ENCODE measurements at places on chromosomes 4 and X.

GRCh38 chr4:15740764-15741404 is 37.2 kb upstream of the CD38 start:
- H3K27ac ChIP-seq: no peak overlapping the region
- no peaks in the 10 kb centered on the region for H3K36me3 ChIP-seq
- no peaks in the 10 kb centered on the region for H3K27me3 ChIP-seq
- no peaks in the 10 kb centered on the region for H3K4me1 ChIP-seq

GRCh38 chr4:54976031-54976430 is 149.4 kb downstream of the KDR start:
- H3K27me3 ChIP-seq: no peaks in the 10 kb centered on the region
- DNase-seq: no peak
- H3K4me1 ChIP-seq: no peaks in the 10 kb centered on the region
- no peaks in the 10 kb centered on the region for H3K36me3 ChIP-seq
- H3K27ac ChIP-seq: no peak overlapping the region

DNA sequence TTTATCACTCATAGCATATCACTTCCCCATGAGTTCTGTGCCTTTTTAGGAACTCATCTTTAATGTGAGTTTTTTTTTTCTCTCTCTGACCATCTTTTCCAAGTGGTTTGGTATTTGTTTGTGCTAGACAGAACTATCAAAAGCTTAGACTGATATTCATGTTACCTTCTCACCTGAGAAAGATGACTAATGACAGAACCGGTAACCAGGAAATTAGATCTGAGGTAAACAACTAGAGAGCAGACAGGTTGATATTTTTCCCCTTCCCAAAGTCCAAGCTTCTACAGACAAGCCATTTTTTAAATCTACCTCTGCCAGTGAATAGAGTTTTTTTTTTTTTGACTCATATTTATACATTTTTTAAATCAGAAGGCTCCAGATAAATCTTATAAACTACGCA is 17.0 kb upstream of the SRD5A3 start:
- H3K27me3 ChIP-seq: no peaks in the 10 kb centered on the region
- H3K27ac ChIP-seq: no peak overlapping the region
- no peaks in the 10 kb centered on the region for H3K36me3 ChIP-seq
- H3K4me3 ChIP-seq: no peak overlapping the region
- no peak for DNase-seq
- H3K4me1 ChIP-seq: no peaks in the 10 kb centered on the region

GRCh38 chr4:130154901-130155300 is 1058.9 kb downstream of the C4orf33 start:
- no peak for DNase-seq
- H3K4me1 ChIP-seq: no peaks in the 10 kb centered on the region
- H3K4me3 ChIP-seq: no peak overlapping the region
- no peaks in the 10 kb centered on the region for H3K36me3 ChIP-seq
- H3K27me3 ChIP-seq: no peaks in the 10 kb centered on the region
- no peak overlapping the region for H3K27ac ChIP-seq

DNA sequence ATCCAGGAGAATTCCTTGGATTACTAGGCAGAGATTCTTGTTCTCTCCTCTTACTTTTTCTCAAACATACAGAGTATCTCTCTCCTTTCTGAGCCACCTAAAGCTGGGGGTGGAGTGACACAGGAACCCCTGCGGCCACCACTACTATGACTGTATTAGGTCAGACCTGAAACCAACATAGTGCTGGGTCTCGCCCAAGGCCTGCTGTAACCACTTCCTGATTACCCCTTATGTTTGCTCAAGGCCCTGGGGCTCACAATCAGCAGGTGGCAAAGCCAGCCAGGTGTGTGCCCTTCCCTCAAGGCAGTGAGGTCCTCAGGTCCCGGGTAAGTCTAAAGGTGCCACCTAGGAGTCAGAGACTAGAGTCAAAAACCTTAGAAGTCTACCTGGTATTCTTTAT is 166.4 kb downstream of the PARM1 start:
- no peaks in the 10 kb centered on the region for H3K36me3 ChIP-seq
- H3K4me1 ChIP-seq: no peaks in the 10 kb centered on the region
- no peak overlapping the region for H3K4me3 ChIP-seq
- no peak overlapping the region for H3K27ac ChIP-seq
- no peaks in the 10 kb centered on the region for H3K27me3 ChIP-seq

DNA sequence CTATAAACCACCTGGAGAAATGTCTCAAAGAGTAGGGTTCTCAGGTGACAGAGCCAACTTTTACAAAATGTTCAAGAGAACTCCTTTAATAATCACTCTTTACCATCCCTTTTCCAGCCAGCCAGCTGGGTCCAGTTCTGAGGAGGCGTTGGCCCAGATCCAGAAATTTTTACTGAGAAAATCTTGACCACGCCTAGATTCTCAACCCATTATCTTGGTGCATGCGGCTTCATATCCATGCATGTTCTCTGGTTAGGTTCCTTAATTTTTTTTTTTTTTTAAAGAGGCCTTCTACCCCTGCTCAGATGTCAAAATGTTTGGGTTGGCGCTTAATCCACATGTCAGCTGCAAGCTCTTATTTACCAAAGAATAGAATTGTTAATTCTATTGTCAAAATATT is 12.0 kb upstream of the MAP7D2 start:
- H3K27me3 ChIP-seq: no peaks in the 10 kb centered on the region
- H3K4me3 ChIP-seq: no peak overlapping the region
- no peak for DNase-seq
- H3K4me1 ChIP-seq: peaks cover 11% of the 10 kb centered on the region
- H3K36me3 ChIP-seq: peaks cover 57% of the 10 kb centered on the region

GRCh38 chr4:147025042-147025441 is 79.4 kb upstream of the TTC29 start:
- no peak overlapping the region for H3K4me3 ChIP-seq
- H3K36me3 ChIP-seq: no peaks in the 10 kb centered on the region
- DNase-seq: no peak

DNA sequence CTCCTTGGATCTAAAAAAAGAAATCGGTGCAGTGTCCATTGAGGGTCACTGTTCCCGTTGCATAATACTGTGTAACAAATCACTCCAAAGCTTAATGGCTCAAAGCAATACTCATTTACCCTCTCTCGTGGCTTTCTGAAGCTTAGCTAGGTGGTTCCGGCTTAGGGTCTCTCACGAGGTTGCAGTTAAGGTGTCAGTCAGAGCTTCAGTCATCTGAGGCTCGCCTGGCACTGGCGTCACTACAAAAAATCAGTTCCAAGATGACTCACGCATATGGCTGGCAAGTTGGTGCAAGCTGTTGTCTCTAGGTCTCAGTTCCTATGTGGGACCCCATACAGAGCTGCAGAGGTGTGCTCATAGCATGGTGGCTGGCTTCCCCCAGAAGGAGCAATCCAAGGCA is 91.0 kb downstream of the BEND2 start:
- no peak overlapping the region for H3K27ac ChIP-seq
- no peaks in the 10 kb centered on the region for H3K36me3 ChIP-seq
- no peaks in the 10 kb centered on the region for H3K27me3 ChIP-seq
- no peak overlapping the region for H3K4me3 ChIP-seq
- DNase-seq: no peak

DNA sequence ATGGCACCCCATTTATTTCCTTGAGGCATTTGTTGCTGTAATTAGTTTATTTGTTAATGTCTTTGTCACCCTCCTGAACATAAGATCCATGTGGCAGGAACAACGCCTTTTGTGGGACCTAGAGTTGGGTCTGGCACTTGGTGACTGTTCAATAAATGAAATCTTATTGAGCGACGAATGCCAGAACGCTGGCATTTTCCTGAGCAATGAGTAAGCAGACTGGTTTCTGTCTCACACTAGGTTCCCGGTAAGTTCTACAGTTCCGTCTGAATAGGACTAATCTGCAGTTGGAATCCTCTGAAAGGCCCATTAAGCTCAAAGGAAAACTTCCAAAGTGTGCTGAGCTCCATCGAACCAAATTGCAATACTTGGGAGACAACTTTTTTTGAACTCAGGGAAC is 49.2 kb downstream of the GATB start:
- no peak for DNase-seq
- no peak overlapping the region for H3K27ac ChIP-seq
- no peak overlapping the region for H3K4me3 ChIP-seq
- H3K27me3 ChIP-seq: no peaks in the 10 kb centered on the region

DNA sequence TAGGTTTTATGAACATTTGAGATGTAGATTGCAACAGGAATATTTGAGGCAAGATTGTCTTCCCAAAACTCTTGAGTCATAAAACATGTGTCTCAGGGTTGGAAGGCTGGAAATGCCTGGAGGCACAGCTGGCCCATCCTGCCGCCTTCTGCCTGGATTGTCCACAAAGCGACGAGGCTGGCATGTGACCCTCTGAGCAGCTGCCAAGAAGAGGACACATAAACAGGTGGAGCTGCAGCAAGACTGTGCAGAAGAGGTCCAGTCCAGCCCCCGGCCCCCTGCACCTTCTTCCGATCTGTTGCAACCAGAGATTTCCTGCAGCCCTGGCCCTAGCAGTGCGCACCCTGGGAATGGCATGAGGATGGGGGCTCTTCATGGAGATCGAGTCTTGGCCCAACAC is 101.9 kb upstream of the BCOR start:
- no peak overlapping the region for H3K4me3 ChIP-seq
- no peaks in the 10 kb centered on the region for H3K27me3 ChIP-seq
- no peaks in the 10 kb centered on the region for H3K36me3 ChIP-seq
- no peaks in the 10 kb centered on the region for H3K4me1 ChIP-seq
- DNase-seq: no peak
- H3K27ac ChIP-seq: no peak overlapping the region

DNA sequence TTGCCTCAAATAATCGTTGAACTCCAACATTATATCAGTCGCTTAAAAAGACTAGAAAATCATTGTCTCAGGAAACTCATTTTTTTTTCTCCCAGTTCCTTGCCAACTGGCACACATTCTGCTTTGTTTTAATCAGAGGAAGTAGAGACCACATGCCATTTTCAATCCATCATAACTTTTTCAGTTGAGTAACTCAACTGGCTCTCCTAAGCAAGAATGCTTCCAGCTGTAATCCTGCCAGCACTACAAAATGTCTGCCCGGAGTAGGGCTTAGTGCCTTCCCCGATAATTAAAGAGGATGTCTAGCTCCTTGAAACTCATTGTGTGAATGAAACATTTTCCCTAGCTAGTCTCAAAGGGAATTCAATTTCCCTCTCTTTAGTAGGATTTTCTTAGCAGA is 33.0 kb downstream of the FREM3 start:
- H3K4me3 ChIP-seq: no peak overlapping the region
- no peaks in the 10 kb centered on the region for H3K4me1 ChIP-seq
- no peak overlapping the region for H3K27ac ChIP-seq
- no peaks in the 10 kb centered on the region for H3K27me3 ChIP-seq
- DNase-seq: no peak

DNA sequence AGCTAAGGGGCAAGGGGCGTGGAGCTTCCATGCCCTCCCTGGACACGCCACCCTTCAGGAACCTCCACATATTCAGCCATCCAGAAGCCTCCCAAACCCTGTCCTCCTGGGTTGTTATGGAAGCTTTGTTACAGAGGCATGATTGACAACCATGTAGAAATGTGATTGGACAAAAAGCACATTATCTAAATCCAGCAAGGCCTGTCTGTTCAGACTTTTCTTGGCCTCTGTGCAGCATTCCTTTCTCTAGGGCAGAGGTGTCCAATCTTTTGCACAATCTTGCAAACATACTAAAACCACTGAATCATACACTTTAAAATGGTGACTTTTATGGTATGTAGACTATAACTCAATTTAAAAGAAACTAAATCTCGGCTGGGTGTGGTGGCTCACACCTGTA is 12.7 kb downstream of the STEEP1 start:
- H3K27me3 ChIP-seq: no peaks in the 10 kb centered on the region
- no peak for DNase-seq
- H3K36me3 ChIP-seq: peaks cover under 1% of the 10 kb centered on the region
- H3K4me1 ChIP-seq: no peaks in the 10 kb centered on the region

GRCh38 chr4:159051245-159052071 is 51.4 kb upstream of the RAPGEF2 start:
- no peak overlapping the region for H3K4me3 ChIP-seq
- DNase-seq: no peak
- H3K27me3 ChIP-seq: no peaks in the 10 kb centered on the region
- no peak overlapping the region for H3K27ac ChIP-seq
- peaks cover 8% of the 10 kb centered on the region for H3K4me1 ChIP-seq

DNA sequence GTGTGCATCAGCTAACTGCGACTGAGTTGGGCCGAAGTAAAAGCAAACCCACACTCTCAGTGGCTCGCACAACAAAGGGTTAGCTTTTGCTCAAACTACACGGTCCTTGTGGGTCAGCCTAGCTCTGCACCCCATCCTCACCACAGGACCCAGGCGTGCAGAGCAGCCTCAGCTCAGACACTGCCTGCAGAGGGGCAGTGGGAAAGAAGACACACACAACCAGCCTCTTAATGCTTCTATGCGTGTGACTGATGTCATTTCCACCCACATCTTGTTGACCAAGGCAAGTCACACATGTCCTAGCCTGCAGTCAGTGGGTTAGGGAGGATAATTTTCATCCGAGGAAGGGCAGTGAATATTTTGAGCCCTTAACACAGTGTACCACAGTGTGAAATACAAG is 40.5 kb downstream of the HMGB2 start:
- H3K27me3 ChIP-seq: no peaks in the 10 kb centered on the region
- H3K27ac ChIP-seq: no peak overlapping the region
- H3K4me3 ChIP-seq: no peak overlapping the region
- no peak for DNase-seq

- H3K36me3 ChIP-seq: no peaks in the 10 kb centered on the region
- H3K4me3 ChIP-seq: no peak overlapping the region
- no peak for DNase-seq
- no peak overlapping the region for H3K27ac ChIP-seq
- no peaks in the 10 kb centered on the region for H3K27me3 ChIP-seq
Measured at GRCh38 chr4:109191216-109191615, 111.2 kb downstream of the COL25A1 start.

- no peaks in the 10 kb centered on the region for H3K36me3 ChIP-seq
- no peak for DNase-seq
- H3K4me3 ChIP-seq: peak overlapping the region; percentile 89
- peaks cover 39% of the 10 kb centered on the region for H3K4me1 ChIP-seq
- H3K27ac ChIP-seq: peak overlapping the region; percentile 96
Measured at GRCh38 chr4:675036-675882, 917 bp downstream of the MYL5 start.

- no peaks in the 10 kb centered on the region for H3K36me3 ChIP-seq
- H3K27ac ChIP-seq: no peak overlapping the region
- no peak overlapping the region for H3K4me3 ChIP-seq
- H3K27me3 ChIP-seq: no peaks in the 10 kb centered on the region
- H3K4me1 ChIP-seq: peaks cover 9% of the 10 kb centered on the region
Measured at GRCh38 chr4:40307627-40308497, 27.3 kb upstream of the CHRNA9 start.

- peak within 1 kb of the TSS; percentile 40 for H3K27ac ChIP-seq
- no peaks in the 10 kb centered on the region for H3K27me3 ChIP-seq
- H3K36me3 ChIP-seq: no peaks in the 10 kb centered on the region
Measured at GRCh38 chrX:54357414-54358377, at the start of gene WNK3. TSS of gene WNK3 (minus strand) at chrX:54358046.

- H3K27ac ChIP-seq: no peak overlapping the region
- no peaks in the 10 kb centered on the region for H3K36me3 ChIP-seq
- no peaks in the 10 kb centered on the region for H3K27me3 ChIP-seq
- no peak for DNase-seq
- H3K4me1 ChIP-seq: no peaks in the 10 kb centered on the region
Measured at GRCh38 chr4:101944649-101945048, 154.1 kb downstream of the BANK1 start.

- H3K4me3 ChIP-seq: no peak overlapping the region
- no peak overlapping the region for H3K27ac ChIP-seq
- H3K36me3 ChIP-seq: no peaks in the 10 kb centered on the region
- H3K4me1 ChIP-seq: no peaks in the 10 kb centered on the region
- no peak for DNase-seq
Measured at GRCh38 chr4:23260511-23260910, 567.8 kb downstream of the GBA3 start.

- no peak overlapping the region for H3K27ac ChIP-seq
- H3K27me3 ChIP-seq: no peaks in the 10 kb centered on the region
Measured at GRCh38 chr4:181646864-181647263, 596.3 kb upstream of the TENM3 start.
